Cortex of kidney (tissue), 1 donor: ENCODE measurements at places on chromosomes 13 and 19.

- DNase-seq, result no peak
These were observed 22.9 kb downstream of the COMP start for GRCh38 chr19:18768046-18768771.

DNA sequence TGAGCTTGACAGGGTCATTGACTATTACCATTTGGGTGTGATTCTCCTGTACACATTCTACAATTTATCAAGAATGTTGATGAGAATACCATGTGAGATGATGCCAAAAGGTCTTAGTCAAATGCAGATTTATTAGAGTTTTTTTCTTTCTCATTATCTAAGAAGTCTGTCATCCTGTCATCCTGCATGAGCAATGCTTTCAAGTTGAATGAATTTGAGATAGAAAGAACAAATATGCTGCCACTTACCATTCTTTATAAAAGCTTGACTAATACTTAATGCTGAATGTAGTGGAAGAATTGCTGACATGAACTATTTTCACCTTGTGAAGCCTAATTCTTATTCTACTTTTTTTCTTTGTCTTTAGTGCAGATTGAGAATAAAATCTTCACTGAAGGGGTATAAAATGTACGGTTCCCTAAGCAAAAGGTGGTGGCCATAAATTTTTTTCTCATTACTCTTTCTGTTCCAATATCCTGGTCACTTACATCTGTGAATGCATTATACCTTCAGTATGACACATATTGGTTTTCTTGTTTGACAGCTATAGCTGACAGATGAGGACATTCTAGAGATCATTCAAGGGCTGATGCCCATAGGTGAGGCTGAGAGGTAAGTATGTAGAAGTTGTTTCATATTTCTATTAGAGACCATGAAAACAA is 1434.7 kb downstream of the SLITRK1 start:
- no peak for DNase-seq

- no peak for DNase-seq
These were observed 88.0 kb downstream of the TBC1D4 start for GRCh38 chr13:75393839-75394520.

GRCh38 chr13:96025283-96025682 is 27.9 kb downstream of the UGGT2 start:
- no peak for DNase-seq

- no peak for DNase-seq
These were observed 133.9 kb downstream of the AKAP11 start for GRCh38 chr13:42405665-42406390.

DNA sequence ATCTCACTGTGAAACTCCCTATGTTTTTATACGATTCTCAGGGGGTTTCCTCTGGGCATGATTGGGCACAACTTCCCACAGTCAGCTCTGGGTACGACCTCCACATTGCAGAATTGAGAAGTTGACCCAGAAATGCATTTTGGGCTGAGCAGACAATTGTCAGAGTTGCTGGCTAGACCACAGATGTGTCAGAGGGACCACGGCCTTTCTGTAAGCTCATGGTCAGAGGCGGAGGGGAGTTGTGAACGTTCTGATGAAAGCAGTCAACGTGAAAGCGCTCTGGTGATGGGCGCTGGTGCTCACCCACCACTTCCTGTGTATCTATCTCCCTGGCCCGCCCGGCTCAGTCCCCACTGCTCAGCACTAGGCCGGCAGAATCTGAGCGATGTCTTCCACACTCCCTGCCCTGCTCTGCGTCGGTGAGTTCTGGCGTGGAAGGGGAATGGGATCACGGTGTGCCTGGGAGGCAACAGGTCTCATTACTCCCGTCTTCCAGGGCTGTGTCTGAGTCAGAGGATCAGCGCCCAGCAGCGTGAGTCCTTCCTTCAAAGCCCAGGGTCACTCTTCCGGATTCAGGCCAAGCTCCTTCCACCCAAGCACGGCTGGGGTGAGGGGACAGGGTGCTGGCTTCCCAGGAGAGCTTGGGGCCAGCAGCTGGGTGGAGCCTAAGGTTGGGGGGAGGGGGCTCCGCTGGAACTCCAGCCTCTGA is at the start of gene NCR1:
Gene NCR1 (plus strand): TSS at position 346 of the 709 bp plus-strand sequence. CDS start 40 bp downstream, at position 386.
- DNase-seq, result no peak

GRCh38 chr13:103873725-103874124 is 807.5 kb upstream of the SLC10A2 start:
- no peak for DNase-seq

GRCh38 chr19:50669302-50670101 is 20.3 kb downstream of the C19orf81 start:
- no peak for DNase-seq

- no peak for DNase-seq
These were observed 5.8 kb downstream of the CEBPA start for GRCh38 chr19:33296488-33296971.

DNA sequence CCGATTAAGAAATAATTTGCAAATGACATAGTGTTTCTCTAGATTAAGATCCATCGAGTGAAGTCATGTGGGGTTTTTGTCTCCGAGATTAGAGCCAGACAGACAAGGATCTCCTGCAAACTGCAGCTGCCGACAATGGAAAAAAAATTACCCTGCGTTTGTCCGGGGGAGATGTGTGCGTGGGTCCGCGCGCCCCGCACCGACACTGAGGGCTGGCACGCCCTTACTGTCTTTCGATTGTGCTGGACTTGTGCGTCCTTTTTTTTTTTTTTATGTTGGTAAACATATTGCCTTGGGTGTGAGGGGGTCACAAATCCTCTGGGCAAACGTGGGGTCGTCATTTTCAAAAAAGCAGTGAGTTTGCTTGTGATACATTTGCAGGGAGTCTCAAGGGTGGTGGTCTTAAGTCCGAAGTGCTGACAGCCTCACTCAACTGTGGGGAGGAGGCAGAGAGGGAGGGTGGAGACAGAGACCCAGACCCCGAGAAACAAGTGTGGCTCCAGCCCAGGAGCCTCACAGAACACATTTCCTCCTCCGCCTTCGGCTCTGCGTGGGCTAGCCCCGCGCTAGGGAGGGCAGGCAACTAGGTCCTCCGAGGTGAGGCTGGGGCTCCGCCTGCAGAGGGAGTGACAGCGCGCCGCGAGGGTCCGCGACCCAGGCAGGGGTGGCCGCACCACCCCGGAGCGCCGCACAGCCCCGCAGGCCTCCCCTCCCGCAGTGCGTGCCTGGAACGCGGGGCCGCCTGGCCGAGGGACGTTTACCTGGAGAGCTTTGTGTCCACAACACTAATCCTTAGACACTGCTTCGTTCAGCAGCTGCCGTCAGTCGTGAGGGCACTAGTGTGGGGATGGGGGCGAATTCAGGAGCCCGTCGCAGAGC is 11.7 kb upstream of the SOX1 start:
- no peak for DNase-seq

DNA sequence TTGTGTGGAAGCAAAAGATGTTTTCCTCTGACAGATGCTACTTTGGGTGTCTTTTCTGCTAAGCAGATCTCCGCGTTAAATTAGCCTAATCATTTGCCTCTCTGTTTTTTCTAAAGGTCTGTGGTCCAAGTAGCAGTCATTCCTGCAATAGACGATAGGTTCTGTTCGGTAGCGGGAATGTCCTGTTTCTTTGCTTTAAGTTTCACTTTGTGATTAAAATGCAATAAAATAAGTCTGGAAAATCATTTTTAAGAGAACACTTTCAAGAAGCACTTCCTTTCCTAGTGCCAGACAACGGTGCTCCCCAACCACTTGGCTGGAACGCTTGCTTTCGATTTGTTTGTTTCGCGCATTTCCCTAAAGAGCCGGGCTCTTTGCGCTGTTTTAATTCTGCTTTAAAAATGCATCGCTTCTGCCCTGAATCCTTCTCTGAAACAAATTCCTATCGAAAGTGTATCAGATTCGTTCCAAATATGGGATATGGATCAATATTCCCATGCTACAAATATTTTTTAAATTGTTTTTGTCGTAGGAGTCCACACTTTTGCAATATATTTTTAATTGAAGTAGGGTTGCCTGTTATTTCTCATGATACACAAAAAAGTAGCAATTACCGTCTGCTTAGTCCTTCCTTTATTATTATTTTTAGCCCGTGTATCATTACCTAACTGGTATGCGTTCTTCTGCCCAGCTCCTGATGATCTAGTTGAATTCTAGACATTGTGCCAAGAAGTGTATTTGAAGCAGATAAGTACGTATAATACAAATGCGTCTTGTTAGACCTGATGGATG is 14.2 kb downstream of the ZIC2 start:
- DNase-seq, result no peak

DNA sequence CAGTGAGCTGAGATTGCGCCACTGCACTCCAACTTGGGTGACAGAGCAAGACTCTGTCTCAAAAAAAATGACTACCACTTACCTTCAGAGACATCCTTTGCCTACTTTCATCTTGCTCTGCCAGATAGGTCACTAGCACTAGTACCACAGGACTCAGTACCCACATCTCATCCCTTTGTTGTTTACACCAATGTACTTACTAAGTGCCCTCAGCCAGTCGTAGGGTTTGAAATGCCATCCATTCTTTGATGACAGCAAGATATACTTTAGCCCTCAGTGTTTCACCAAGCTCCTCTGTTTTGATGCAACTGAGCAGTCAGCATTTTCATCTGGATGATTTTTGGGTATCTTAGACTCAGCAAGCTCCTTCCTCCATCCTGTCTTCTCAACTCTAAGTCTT is 6.1 kb downstream of the URAD start:
- no peak for DNase-seq

DNA sequence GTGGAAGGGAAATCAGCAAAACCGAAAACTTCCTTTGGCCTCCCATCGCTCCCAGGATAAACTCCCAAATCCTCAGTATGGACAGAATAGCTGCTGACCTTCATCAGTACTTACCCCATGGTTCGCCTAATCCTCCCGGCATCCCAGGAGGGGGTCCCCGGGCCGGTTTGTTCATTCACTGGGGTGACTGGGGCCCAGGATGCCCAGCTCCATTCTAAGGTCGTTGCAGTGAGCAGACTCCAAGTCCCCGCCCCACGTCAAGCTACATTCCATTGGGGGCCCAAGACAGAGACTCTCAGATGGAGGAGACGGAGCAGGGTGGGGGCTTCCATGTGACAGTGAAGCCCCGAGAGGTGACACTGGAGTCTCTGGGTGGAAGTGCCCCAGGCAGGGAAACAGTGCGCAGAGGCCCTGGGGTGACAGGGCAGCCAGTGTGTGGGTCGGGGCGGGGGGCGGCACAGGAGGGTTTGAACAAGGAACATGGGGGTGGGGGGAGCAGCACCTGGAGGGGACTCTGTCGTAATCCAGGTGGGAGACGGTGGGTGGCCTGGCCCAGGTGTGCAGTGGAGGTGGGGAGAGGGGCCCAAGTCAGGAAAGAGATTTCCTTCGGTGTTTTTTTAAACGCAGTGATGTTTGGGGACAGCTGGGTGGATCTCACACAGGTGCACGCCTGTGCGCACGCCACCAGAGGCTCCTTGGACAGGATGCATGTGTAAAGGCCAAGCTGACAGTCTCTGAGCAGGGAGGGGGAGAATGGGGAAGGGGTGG is 5.1 kb downstream of the SSBP4 start:
- no peak for DNase-seq

DNA sequence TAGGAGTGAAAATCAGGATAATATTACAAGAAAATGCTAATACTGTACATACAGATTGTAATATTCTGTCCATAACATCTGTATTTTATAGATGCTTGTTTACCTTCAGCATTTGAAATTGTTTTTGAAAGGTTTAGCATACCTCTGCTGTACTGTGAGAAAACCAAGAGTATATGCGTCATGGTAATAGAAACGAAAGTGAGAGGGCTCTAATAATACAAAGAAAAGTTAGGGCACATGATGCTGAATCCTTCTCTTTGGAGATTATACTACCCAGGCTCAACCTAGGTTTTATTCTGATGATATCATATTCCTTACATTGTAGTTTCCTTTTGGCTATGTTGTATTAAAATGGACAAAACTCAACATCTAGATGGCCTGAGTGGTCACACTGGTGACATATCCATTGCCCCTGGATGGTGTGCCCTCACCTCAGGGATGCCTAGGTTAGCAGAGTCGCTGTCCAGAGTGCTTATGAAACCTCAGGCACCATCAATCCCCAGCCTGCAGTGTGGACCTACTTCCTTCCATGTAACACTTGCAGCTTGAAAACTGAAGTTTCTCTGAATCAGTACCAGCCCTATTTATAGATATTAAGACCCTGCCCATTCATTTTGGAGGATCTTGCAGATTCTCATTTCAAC is 253.7 kb downstream of the KCTD12 start:
- no peak for DNase-seq

- no peak for DNase-seq
These were observed 32.5 kb downstream of the CAB39L start for GRCh38 chr13:49411353-49411752.

- no peak for DNase-seq
These were observed 47.9 kb upstream of the MYCBP2 start for GRCh38 chr13:77374786-77375185.

DNA sequence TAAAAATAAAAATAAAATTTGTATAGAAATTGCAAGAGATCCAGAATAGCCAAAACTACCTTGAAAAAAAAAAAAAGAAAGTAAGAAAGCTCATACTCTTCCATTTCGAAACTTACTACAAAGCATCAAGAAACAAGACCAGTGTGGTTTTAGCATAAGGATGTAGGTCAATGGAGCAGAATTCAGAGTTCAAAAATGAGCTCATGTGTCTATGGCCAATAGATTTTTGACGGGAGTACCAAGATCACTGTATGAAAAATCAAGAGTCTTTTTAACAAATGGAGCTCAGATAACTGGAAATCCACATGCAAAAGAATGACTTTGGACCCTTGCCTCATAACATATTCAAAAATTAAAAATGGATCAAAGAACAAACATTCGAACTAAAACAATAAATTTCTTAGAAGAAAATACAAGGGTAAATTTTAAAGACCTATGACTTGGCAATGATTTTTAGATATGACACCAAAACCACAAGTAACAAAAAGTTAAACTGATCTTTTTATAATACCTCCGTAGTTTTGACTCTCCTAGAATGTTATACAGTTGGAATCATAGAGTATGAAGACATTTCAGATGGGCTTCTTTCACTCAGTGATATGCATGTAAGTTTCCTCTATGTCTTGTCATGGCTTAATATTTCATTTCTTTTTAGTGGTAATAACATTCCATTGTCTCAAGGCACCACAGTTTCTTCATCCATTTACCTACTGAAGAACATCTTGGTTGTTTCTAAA is 43.2 kb downstream of the KLF12 start:
- no peak for DNase-seq

DNA sequence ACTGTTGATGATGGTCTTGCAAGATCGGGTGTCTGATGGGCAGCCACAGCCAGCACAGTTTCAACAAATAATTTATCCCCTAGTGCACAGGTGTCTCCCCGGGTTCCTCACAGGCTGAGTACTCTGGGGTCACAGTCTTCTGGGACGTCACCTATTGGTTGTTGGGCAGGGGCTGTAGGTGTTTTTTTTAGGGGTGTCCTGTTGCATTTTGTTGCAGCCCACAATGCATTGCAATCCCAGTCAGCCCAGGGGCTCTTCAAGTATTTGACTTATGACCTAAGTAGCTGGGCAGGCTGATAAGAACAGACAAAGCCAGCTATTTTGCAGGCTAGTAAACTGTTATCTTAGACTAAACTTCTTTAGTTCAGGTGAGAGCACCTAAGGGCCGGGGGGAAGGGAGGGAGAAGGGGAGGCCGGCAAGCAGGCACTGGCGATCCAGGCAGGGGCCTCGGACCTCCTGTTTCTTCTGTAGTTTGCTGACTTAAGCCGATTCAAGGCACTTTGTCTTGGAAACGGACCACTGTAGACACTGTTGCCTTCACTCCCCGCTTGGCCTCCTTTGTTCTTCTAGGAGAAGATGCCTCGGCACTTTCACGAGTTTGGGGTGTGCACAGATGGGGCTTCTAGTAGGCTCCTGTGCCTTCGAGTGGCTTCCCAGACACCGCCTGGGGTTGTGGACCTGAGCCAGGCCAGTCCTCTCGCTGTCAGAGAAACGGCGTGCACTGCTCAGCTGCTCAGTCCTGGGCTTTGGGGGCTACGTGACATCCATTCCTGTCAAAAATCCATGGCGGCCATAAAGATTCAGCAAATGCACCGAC is 33.9 kb upstream of the GRTP1 start:
- DNase-seq, result no peak
